Left kidney (tissue), 8 donors: ENCODE measurements at places on chromosomes 7 and 10.

- DNase-seq = no peak
These were observed 249.3 kb upstream of the NEBL start for GRCh38 chr10:21146436-21146789.

DNA sequence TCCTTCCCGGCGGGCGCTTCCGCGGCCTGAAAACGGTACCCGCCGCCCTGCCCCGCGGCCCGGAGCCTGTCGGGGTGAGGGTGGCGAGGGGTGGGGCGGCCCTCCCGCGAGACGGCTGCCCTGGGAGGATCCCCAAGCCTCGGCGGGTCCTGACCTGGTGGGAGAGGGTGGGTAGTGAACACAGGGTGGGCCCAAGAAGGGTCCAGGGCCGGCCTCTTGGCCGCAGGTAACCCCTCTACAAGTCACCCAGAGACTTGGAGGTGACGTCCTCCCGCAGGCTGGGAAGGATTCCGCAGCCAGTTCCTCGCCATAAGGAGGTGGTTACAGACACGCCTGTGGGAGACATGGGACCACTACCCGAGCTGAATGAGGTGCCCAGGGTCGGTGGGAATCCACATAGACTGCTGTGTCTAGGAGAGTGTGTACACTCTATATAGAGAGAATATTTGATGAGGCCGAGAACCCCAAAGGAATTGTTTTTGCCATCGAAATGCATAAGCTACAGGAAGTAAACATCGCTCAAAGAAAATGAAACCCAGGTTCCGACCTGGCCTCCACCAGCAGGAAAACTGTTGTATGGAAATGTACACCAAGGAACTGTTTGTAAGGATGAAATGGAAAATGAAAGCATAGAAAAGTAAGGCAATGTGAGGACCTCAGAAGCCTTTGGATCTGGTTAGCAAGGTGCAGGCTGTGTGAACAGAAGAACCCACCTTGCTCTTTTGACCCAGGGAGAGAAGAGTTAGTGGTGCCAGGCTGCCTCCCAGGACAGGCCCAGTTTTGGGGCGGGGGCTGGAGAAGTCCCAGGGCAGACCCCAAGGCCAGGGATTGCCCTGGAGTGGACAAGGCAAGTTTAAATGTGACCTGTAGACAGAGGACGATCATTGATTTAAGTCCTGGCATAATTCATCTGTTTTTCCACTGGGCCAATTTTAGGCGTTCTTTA lies 659 bp downstream of the OPTN start:
- DNase-seq = peak; percentile 10

DNA sequence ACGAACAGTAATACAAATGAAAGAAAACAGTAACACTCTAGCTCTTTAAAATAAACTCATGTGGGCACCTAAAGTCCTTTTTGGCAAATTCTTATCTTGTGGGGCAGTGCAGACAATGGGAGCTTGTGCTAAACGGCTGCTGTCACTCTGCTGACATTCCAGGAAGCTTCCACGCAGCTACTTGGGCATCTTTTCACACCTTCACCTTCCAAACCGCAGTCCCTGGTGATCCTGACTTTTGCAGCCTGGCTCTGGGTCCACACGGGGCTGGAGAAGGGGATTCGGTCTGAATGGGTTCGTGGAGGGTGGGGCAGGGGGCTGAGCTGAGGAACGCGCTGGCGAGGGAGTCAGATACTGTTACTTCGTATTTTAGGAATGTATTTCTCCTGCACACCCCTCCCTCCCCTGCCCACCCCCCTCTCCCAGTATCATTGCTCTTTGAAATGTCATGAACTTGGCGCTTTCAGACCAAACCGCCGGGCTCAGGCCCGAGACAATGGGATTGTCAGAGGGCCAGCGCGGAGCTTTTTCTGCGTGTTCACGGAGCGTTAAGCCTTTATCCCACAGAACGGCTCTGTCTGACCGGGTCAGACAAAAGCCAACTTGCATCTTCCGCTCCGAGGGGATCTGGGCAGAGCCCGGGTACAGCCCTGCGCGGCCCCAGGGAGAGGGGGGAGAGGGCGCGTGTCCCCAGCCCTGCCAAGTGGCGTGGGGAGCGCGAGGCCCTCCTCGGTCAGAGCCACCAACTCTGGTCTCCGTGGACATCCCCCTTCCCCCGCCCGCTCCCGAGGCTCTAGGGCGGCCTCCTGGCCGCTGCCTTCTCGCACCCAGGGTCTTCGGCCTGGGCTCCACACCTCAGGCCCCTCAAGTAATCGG lies 76.7 kb upstream of the EN2 start:
- DNase-seq = no peak

- no peak for DNase-seq
These were observed 42.1 kb upstream of the ADRA2A start for GRCh38 chr10:111034598-111035310.

DNA sequence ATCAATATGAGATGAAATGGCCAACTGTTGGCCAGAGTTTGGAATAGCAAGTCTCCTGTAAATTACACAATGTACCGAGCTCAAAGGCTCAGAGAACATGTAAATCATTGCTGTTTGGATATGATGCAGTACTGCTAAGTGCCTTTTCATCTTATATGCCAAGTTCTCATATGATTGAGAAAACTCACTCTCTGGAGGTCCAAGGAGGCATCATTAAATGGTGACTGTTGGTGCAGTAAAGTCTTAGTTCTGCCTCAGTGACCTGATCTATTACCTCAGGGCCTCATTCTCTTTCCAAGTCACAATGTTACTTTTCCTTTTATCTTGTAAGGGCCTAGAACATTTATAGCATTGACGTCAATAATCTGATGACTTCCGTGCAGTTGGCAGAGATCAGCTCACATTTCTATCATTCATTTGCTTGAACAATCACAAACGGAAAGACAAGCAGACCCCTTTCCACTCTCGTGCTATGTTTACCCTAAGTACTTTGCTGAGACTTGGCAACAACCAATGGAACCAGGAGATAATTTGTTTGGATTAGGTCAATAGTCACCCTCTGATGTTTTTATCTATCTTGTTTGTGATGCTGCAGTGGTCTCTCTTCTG lies 32.6 kb upstream of the PDK4 start:
- no peak for DNase-seq

- DNase-seq = no peak
These were observed 21.2 kb upstream of the BRAF start for GRCh38 chr7:140945940-140946339.

DNA sequence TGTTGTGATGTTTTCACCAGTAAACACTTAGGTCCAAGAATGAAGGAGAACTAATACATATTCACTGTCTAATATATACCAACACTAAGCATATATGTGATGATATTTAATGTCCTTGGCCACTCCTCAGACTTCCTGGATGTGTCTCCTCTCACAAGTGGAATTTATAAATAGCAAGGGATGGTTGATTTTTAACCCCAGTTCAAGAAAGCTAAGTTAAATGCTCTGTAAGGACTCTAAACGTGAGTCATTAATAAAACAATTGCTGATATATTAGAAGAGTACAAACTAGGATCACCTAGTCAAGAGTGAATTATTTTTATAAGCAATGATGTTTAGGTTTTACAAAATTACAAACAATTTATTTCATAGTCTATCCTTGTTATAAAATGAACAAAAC lies 355.9 kb upstream of the TMEM229A start:
- no peak for DNase-seq

- DNase-seq = no peak
These were observed 564.5 kb upstream of the IGFBP3 start for GRCh38 chr7:46485481-46486065.

DNA sequence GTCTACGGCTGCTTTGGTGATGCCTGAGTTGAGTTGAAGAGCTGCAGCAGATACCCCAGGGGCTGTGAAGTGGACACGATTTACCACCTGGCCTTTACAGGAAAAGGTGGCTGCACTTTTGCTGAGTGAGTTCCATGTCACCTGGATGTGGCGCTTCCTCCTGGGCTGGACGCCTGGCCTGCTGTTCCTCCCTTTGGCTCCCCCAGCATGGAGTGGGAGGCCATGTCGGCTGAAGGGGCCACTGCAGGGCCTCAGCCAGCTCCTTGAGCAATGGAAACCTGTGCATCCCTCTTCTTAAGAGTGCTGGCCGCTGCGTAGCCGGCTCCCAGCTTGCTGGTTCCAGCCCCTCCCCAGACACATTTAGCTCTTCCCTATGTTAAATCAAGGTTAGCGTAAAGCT lies 221.0 kb downstream of the GLRX3 start:
- no peak for DNase-seq

GRCh38 chr7:136687693-136688322 lies 180.6 kb upstream of the CHRM2 start:
- DNase-seq = no peak

DNA sequence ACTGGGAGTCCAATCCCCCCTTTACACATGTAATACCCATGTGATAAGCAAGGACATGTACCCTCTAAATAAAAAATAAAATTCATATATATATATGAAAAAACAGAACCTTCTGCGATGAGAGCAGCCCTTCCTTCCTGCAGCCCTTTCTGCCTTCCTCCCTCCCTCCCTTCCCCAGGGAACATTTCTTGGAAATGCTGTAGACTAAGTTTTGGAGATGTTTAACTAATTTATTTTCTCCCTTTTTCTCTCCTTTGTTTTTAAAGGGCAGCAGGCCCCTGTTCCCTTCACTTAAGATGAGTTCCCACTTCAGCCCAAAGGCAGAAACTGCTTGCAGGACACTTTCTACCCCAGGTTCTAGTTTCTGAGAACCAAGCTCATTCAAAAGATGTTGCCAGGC lies 179.2 kb downstream of the FRMD4A start:
- no peak for DNase-seq

DNA sequence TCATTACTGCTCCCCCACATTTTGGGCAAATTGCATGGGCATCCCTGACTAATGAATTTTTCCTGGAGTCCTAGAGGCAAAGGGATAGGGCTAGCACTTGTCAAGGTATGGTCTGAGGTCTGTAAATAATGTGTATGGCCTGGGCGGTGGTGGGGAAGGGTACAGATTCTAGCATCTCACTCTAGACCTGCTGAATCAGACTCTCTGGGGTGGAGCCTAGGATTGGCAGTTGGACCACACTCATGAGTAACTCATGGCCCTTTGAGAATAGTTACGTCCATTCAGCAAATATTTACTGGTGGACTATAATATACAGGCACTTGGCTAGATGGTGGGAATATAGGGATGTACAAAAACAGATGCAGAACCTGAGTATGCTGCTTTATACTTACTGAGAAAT lies 118.0 kb downstream of the CELF2 start:
- no peak for DNase-seq

GRCh38 chr7:25805027-25805687 lies 346.8 kb upstream of the NFE2L3 start:
- DNase-seq = no peak

DNA sequence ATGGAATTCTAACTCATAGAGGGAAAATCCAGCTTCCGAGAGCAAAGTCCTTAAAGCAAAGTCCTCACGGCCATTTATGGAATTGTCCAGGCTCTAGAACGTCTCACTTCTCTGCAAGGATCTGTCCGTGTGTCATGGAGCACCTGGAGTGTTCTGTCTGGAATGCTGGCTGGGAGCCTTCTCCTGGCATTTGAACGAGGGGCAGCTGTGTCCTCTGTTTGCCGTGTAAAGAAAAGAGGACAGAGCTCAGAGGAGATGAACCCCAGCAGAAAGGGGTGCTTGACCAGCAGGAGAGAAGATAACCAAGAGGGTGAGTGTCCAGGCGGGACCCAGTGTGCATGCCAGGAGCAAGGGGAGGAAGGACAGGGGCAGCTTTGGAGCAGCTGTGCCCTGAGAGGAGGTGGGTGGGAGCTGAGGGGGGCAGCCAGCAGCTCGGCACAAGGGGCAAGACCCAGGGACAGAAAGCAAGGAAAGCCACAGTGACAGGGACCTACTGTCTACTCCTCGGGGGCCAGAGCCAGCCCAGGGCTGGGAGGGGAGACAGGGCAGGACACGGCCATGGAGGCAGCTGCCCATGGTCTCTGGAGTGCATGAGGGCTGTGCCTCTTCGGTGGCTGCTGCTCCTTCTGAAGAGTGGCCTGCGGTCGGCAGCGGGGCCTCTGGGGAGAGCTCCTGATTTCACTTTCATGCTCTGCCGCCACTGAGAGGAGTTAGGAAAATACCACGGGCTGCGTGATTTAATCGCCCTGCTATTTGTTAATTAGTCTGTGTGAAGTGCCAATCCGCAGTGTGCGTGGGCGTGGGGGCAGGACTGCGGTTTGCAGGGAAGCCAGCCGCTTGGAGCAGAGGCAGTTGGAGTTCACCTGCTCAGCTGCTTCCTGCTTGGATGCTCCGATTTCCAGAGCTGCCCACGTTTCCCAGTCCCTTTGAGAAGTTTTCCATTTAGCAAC lies 149.3 kb upstream of the SHH start:
- DNase-seq = peak; percentile 39

DNA sequence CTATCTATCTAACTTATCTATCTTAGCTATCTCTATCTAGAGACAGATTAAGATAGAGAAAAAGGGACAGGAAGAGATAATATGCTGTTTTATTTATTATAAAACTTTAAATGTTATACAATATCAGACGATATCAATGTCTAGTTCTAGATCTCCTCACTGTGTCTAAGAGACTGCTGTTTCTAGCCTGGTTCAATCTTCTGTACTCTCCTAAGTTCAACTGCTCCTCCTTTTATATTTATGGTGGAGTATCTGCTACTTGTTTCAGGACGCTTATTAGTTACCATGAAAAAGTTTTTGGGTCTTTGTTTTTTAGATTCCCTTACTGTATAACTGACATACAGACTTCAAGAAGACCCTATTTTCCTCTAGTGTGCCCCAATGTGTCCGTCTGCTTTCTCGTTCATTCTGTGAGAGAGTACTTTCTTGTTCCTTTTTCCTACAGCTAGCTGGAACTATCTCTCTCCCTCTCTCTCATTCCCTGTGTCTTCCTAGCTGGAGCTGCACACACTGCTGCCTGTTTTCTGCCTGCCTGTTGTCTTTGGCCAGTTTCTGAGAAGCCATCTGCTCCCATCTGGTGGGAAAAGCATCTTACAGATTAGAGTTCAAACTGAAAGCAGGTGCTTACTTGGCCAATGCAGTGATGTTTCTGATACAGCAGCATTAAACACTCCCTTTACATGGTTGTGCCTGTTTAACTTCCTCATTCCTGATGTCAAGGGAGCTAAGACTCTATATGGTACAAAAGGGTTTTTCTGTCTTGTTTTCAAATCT lies 49.4 kb upstream of the ARL4A start:
- no peak for DNase-seq

DNA sequence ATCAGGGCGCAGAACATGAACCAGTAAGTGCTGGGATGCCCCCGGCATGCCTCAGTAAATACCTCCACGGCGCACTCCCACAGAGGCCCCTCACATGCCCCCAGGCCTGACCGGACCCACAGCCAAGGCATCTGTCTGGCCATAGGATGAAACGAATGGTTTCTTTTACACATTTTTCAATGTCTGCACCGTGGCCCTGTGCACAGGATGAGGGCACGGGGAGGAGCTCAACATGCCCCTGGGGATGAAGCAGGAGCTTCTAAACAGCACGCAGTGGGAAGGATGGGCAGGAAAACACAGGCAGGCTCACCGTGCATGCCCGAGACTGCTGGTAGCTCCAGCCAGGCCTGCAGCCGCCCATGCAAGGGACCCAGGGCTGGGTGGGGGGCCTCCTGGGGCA lies 283.3 kb downstream of the TNS3 start:
- no peak for DNase-seq

DNA sequence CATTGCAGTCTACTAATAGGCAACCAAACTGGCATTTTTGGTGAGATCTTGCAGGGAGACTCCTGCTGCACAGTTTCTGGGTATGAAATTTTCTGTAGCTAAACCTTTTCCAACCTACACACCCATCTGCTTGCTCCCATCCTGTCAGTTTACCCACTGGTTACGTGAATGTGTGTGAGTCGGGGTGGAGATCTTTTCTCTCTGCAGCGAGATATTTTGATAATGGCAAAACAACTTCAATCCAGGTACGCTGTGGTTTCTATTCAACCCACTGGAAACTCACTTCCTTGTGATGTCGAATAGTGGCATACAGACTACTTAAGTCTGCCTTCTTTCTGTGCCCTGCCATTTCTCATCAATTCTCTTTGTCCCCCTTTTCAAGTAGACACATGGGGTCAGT lies 4.5 kb downstream of the PLEKHA1 start:
- DNase-seq = no peak
